ENCODE measurements at places on chromosomes 1 and 21.

DNA sequence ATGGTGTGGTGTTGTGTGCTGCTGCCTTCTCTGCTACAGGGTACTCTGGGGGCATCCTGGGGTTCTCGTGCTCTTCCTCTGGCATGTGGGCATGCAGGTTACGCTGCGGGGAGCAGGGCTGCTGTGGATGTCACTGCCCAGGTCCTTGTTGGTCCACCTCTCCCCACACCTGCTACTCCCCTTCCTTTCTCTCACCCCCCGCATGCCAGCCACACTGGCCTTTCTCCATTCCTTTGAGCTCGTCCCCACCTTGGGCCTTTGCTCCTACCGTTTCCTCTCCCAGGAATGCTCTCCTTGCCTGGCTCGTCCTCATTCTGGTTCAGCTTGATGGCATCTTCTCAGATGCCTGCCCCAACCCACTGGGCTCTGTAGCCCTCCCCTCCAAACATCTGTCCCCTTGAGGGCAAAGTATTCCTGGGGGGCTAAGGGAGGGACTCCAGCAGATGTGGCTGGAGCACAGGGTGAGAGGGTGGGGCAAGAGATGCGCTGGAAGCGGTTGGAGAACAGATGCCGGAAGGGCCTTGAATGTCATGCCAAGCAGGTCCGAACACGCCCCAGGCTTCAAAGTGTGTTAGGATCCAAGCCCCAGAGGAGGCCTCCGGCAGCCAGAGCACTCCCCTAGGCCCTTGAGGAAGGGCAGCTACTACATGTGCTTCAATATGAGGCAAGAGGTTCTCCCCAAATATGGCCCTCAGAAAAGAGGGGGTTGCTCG, 23.4 kb downstream of the DMRTB1 start:
- no peak for DNase-seq

DNA sequence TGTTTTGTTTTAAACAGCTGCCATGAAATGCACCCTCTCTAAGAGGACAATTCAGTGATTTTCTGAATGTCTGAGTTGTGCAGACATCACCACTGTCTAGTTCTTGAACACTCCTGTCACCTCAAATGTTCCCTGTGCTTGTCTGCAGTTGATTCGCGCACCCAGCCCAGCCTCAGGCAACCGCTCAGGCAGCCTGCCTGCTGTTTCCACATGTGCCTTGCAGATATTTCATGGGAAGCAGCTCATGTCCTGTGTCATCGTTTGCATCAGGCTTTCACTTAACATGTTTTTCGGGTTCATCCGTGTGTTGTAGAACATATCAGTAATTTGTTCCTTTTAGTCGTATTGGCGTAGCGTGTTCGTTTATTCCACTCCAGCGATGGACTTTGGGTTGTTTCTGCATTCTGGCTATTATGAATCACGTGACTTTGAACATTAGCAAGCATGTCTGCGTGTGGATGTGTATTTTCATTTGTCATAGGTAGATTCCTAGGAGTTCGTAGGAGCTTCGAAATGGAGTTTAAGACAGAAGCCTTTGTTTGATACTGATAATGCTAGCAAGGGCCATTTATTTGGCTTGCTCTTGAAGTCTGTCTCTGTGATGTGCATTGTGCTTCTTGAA, 12.1 kb downstream of the ADARB1 start:
- no peak for DNase-seq

- DNase-seq = no peak
Observed at GRCh38 chr21:37348664-37349063, 17.9 kb upstream of the DYRK1A start.

DNA sequence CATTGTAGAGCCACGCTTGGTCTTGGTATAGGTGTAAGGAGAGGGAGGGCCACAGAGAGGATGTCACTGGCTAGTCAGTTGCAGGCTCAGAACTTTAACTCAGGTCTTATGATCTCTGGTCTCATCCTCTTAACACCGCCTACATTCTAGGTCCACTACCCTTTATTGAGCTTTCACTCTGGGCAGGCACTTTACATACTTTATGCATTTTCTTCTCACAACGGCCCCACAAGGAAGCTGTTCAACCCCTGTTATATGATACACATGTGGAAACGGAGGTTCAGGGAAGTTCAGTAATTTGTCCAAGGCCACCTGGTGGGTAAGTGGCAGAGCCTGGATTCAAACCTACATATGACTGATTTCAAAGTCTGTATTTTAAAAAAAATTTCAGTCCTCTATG, 25.3 kb upstream of the RCAN3 start:
- no peak for DNase-seq

- no peak for DNase-seq
Observed at GRCh38 chr1:44827197-44828002, 15.7 kb downstream of the PTCH2 start.

DNA sequence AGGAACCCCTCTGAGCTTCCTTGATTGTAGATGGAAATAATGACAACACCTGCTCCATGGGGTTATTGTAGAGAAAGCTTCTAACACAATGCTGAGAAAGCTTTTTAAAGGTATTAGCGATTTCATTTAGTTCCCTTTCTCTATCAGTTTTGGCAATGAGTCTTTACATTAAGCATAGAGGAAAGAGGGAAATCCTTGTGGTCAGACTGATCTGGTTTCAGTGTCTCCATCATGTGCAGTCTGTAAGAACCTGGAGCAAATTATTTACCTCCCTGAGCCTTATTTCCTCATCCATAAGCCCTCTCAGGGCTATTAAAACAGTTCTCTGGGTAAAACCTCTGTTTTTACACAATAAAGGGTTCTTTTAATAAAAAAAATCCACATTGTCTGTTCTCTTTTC, 87.5 kb downstream of the FGGY start:
- DNase-seq = no peak

GRCh38 chr1:193181536-193181935, 4.9 kb downstream of the B3GALT2 start:
- DNase-seq = no peak

DNA sequence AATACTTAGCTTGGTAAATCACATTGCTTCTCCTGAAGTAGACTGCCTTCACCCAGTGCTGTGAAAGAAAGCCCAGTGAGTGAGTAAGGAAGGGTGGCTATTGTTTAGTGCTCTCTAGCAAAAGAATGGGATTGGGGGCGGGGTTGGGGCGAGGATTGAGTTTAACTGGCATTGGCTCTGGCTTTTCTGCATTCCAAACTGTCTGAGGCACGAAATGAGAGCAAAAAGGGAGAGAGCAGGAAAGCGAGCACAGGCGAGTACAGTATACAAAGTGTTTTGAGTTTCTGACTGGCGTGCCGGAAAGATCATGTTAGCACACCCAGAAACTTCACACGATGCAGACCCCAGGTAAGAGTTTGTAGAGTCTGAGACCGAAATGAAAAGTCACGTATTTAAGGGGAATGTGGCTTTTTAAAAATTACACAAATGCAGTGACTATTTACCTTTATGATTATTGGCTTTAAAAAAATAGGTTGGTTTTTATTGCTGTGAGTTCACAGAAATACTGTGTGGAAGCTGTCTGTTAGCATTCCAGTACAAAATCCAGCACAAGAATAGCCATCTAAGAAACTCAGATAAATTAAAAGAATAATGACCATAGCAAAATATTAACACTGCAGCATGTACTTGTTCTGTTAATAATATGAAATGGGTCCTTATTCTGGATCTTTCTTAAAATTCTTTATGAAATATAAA, 155.4 kb downstream of the CLEC20A start:
- no peak for DNase-seq

- no peak for DNase-seq
Observed at GRCh38 chr1:16418823-16419425, 18.3 kb downstream of the SPATA21 start.

DNA sequence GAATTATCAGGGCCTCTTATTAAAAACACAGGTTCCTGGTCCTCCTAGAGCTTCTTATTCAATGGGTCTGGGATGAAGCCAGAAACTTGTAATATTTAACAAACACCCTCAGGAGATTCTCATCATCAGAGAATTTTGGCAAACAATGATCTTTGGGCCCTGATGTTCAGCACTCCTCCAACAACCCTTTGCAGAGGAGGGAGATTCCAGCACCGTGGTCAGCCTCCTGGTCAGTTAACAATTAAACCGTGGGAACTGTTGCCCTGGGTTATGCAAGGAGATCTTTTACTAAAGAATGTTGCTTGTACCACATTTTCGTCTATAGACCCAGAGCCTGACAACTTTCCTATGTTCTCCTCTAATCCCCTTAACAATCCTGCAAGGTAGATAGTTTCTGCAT, 294.4 kb downstream of the PLPP3 start:
- DNase-seq = no peak

- no peak for DNase-seq
Observed at GRCh38 chr1:34378968-34379856, 202.5 kb downstream of the C1orf94 start.

DNA sequence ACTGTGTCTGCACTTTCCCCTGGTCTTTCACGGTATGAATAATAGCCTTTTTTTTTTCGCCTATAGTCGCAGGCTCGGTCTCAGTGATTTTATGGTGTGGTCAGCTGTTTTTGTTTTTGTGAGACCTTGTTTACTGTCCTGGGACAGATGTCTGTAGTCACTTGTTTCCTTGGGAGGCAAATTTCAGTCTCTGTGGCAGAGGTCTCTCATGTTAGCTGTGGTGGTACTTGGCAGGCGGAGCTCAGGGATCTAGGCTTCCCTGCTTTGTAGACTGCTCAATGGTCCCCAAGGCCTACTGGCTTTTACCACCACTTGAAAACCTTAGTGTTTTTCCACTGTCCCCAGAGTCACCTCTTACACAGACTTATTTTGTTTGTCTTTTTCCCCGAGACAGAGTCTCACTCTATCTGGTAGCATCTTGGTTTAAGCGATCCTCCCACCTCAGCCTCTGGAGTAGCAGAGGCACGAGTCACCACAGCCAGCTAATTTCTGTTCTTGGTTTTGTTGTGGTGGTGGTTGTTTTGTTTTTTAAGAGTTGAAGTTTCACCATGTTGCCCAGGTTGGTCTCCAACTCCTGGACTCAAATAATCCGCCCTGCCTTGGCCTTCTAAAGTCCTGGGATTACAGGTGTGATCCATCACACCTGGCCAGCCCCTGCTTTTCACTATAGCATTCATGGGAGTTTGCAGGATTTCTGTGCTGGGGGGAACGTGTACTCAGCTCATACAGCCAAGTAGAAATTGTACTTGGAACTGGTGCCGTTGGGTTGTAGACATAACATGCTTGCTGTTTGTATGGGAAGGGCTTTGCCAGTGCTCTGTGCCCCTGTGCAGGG, 10.3 kb downstream of the RNU1-2 start:
- DNase-seq = no peak

GRCh38 chr1:214002472-214002871, 14.7 kb downstream of the PROX1 start:
- DNase-seq = no peak

GRCh38 chr1:115506518-115506917, 135.3 kb upstream of the VANGL1 start:
- DNase-seq = no peak

GRCh38 chr1:170669586-170670530, 5.9 kb downstream of the PRRX1 start:
- DNase-seq = no peak

All from stimulated activated CD4-positive, alpha-beta T cell treated with anti-CD3 and anti-CD28 coated beads, Interleukin-15, amount 100 ng/mL, for 1 hour (primary cell).